ENCODE measurements at places on chromosomes 3 and 15.

DNA sequence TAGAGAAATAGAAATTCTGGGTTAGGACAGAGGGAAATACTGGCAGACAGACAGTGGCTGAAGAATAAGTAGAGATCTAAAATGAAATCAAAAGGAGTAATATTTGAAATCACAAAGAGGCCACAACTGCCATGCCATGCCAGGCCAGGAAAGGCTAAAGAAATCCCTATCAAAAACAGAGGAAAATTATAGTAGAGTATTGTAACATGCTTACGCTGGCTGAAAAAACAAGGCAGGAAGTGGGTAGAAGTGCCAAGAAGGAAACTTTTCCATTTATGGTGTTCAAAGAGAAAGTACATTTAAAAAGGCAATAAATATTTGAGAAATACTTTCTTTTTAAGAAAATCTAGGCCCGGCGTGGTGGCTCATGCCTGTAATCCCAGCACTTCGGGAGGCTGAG lies 415.7 kb downstream of the PLCL2 start:
- DNase-seq = no peak

DNA sequence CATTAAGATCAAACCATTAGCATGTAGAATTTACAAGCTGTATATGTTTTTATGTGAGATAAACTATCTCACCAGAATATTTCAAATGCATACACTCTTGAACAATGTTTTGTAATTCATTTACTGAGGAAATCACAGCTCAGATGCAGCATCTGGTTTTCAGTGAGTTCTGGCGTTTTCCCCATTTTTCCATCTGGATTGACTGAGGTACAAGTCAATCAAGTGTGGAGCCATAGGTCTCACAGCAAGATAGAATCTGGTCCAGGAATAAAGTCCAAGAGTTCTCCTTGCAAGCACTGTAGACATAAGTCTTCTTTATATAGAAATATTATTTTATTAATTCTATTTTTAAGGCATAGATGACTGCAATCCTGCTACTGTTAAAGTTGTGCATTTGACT lies 219.3 kb downstream of the ZBBX start:
- no peak for DNase-seq

DNA sequence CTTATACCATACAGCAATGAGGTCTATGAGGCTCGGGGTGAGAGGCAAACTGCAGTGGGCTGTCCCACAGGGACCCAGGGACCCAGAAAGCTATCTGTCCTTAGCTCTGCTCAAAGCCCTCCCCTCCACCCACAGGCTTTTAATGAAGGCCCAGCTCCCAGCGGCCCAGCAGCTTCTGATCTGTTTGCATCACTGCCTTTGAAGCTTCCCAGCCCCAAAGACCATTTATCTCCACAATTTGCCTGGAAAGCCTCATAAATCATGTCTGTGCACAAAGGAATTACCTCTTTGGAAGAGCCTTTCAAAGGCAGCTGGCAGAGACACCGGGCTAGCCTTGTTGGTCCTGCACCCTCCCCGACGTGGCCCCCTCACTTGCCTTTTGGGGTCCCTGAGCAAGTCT lies 123.9 kb downstream of the RAB11A start:
- DNase-seq = no peak

GRCh38 chr3:71229905-71230657 lies 353.4 kb downstream of the FOXP1 start:
- no peak for DNase-seq

- no peak for DNase-seq
Observed at GRCh38 chr3:76131396-76132153, 346.2 kb upstream of the ZNF717 start.

DNA sequence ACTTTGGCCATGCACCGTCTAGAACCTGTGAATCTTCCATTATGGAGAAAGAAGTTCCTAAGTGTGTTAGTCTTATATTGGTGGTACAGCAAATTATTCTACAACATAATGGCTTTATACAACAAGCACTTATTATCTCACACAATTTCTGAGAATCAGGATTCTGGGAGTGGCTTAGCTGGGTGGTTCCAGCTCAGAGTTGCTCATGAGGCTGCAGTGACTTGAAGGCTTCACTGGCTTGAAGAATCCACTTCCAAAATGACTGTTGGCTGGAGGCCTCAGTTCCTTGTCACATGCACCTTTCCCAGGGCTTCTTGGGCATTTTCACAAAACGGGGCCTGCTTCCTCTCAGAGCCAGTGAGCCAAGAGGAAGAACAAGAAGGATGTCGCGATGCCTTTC lies 82.3 kb upstream of the RNF7 start:
- DNase-seq = no peak

- peak; percentile 67 for DNase-seq
Observed at GRCh38 chr3:127690106-127690505, 17.4 kb downstream of the ABTB1 start.

DNA sequence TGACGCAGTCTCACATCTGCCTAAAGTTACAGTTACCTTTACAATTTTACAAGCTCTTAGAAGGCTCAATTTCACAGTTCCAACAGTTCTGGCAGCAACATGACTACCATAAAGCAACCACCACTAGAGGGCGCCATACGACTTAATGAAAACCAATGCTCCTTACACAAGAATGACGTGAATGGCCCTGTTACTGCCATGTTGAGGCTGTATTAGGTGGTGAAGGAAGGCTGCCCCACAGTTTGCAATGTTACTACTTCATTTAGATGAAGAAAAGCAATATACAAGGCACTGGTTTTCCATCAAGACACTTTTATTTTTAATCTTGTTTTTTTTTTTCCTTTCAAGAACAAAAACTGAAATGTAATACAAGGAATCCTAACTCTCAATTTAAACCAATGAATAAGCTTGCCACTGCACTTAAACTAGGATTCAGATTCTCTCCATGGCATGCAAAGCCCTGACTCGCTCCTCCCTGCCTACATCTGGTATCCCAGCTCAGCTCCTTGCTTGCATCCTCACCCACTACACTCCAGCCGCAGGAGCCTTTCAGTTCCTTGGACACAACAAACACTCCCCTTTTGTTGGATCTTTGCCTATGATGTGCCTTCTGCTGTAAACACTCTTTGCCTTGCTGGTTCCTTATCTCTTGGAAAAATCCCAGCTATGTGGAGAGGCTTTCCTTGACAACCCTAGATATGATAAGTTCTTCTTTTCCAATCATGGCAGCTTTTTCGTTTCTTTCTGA lies 270.7 kb downstream of the GBE1 start:
- DNase-seq = peak; percentile 79
